ENCODE measurements at places on chromosomes 1 and 21.

DNA sequence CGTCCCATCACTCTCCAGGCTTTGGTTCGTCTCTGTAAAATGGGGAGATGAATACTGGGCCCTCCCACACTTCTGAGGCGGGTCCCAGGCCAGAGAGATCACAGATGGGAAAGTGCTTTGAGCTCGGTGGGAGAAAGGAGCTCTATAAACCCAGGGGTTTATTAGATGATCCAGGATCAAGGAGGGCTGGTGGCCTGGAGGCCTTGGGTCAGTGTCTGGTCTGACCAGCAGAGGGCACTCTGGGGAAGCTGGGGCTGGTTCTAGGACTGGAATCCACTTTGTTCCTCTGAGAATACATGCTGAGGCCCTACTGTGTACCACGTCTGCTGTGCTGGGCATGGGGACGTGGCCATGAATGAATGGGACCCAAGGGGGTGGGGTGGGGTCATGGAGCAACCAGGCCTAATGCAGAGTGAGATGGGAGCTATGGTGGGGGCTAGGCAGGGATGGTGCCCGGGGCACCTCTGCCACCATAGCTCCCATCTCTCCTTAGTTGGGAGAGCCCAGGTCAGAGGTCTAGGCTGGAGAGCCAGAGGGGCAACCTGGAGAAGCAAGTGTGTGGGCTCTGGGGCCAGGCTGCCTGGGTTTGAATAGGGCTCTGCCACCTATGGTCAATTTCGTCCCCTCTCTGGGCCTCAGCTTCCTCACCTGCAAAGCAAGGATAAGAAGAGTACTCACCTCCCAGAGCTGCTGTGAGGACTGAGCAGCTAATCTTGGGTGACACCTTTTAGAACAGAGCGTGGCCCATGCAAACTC is 9.0 kb upstream of the FAM131C start:
- DNase-seq: peak; percentile 73

GRCh38 chr1:41980827-41981653 is 62.3 kb upstream of the HIVEP3 start:
- DNase-seq: peak; percentile 7

DNA sequence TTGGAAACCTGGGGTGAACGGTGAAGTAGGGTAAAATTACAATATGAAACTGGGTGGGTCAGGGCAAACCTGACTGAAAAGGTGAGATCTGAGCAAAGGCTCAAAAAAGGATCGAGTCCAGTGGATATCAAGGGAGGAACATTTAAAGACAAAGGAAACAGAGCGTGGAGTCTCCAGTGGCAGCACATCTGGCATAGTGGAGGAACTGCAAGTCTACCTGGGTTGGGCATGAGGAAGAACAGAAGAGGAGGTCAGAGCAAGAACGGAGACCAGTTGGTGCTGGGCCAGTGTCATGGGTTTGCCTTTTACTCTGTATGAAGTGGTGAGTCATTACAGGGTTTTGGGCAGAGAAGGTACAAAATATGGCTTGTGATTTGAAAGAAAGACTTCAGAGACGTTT is 163.7 kb downstream of the NTPCR start:
- no peak for DNase-seq

GRCh38 chr1:22098752-22099151 is 44.1 kb downstream of the WNT4 start:
- no peak for DNase-seq

DNA sequence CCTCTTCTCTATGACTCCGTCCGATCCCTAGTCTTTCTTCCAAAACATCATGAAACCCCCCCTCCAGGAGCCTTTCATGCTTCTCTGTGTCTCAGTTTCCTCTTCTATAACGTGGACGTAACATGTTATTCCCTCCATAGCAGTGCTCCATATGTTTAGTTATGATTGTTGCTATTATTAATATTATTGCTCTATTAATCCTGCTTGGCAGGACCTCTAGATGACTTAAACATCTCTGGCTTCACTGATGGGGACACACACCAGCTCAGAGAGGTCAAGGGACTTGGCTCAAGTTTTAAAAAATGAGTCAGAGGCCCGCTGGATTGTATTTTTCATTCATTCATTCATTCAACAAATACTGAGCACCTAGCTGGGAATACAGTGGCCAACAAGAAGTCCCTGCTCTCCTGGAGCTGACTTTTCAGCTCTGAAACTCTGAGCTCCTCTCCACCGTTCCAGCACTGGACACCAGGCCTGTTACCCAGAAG is 404 bp upstream of the CPLANE2 start:
- DNase-seq: no peak

DNA sequence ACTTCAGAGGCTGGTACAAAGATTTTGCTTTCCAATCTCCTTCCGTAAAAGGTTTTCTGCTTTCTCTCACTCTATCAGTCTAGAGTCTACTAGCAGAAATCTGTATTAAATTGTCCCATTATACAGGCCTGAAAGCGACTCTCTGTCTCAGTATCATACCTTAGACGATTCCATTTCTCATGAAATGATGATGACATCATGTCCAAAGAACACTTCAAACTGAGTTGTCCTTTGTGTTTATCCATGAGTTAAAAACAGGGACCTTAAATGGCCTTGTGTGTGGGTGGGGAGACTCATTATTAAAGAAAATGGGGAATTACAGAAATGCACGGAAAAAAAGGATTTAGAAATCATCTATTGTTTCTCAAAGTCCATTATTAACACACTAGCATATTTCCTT is 21.0 kb upstream of the SLC44A3 start:
- no peak for DNase-seq

GRCh38 chr1:1943834-1944570 is 24.9 kb upstream of the TMEM52 start:
- DNase-seq: peak; percentile 59

- DNase-seq: no peak
Observed at GRCh38 chr1:202854787-202855186, 34.2 kb downstream of the RABIF start.

GRCh38 chr1:65991694-65992093 is 199.0 kb downstream of the PDE4B start:
- no peak for DNase-seq

DNA sequence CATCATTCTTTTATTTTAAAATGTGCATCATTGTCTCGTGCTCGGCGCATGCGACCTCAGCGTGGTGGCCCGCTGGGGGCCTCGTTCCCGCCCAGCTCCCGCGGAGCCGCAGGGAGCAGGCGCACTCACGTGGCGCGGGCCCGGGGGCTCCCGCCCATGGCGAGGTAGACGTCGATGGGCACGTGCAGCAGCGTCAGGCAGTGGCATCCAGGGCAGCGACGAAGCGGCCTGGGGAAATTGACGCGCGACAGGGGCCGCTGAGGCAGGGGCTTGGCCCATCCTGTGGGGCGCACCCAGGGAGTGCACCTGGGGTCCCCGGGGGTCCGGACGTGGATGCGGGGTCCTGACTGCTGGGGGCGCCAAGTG is 994 bp downstream of the FAM229A start:
- no peak for DNase-seq

GRCh38 chr1:44609412-44609767 is 64.9 kb downstream of the TMEM53 start:
- DNase-seq: peak; percentile 30

DNA sequence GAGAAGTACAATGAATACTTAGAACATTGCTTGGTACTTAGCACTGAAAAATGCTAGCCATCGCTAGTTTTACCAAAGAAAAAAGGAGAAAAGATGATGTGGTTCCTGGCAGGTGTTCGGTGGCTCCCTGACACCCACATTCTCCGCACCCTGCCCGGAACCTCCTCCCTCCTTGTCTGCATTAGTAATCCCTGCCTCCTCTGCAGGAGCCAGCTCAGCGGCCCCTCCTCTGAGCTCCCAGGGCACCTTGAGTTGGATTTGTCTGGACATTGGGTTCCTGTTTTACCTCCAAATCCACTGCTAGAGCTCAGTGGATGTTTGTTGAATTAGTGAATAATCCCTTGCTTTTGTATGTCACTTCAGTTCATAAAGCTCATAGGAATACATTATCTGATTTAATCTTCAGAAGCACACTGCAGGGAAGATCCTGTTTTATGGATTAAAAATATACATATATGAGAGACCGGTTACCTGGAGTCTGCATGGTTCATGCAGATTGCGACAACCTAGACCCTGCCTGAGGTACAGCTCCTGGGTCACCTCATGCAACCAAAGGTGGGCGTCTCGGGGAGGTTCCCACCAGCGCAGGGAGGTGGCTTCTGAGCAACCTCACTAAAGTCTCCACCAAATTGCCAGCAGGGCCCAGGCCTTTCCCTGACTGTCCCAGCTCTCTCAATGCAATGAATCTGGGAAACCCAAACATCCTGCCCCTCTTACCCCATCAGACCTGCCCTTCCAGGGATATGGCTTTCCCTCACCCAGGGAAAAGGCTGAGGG is 24.2 kb downstream of the PCAT6 start:
- DNase-seq: peak; percentile 34

GRCh38 chr1:208105756-208106155 is 138.4 kb downstream of the PLXNA2 start:
- no peak for DNase-seq

DNA sequence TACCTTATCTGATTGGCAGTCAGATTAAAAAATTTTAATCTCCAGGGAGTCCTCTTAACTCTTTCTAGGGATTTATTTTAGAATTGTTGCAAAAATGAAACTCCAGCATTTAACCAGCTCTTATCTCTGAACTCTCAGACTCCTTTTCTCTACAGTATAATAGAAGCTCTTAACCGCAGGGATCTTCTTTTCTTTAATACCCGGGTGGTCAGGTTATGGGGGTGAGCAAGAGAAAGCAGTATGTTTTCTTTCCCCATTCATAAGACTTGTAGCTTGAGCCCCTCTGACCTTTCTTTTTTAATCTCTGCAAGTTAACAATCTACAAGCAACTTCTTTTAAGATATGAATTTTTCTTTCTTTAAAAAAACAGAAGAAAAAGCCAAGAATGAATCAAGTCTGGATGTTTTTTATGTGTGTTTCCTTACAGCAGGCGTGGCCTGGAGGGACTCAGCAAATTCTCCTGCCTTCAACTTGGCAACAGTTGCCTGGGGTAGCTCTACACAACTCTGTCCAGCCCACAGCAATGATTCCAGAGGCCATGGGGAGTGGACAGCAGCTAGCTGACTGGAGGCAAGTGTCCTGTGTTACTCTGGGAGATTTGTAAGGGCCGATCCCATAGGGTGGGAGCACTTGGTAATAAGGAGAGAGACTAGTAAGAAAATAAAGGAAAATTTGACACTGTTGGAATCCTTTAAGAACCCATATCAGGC is 13.4 kb upstream of the OLFML3 start:
- DNase-seq: no peak

DNA sequence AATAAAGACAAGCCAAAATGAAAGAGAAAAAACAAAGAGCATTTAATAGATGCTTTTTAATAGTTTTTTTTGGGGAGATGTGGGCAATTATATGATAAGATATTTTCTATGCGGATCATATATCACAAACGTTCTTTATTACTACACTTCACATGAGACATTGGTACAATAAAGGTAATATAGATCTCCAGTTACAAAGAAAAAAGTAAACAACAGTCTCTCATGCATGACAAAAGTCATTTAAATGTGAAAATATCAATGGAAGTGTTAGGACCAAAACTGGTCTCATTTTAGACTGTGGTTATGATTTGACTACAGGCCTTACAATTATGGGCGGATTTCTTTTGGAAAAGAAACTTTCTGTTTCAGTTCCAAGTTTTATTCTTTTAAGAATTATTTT is 687.0 kb downstream of the ADGRL2 start:
- DNase-seq: no peak

DNA sequence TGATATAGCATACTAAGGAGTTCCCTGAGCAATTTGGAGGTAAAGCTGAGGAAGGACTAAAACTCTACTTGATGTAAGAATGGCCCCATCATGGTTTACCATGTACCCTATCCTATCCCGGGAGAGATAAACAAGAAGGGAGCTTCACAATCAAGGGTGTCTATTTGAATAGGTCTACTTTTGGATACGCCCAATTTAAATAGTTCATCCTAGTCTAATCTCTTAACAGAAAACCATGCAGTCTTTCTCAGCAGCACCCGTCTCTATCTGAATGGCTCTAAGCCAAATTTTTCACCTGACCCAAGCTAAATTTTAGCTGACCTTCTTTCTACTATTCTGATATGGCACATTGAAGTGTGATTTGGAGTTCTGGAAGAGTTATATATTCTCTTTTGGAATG is 122.0 kb downstream of the TNNI3K start:
- no peak for DNase-seq

- DNase-seq: no peak
Observed at GRCh38 chr1:85182700-85183099, 18.1 kb downstream of the SYDE2 start.

DNA sequence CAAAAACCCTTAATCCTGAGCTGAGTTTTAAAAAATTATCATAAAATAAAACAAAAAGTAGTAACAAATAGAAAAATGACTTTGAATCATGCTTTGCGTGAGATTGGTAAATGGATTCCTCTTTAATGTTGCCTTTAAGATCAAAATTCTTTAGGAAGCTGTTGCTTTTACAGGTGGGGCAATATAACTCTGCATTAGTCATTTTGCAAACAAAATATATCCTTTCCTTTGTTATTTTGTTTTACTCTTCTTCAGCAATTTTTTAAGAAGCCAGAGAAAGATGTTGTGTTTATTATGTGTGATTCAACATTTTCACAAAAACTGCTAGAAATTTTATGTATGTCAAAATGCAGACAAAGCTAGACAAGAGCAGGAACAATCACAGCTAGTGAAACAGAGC is 50.0 kb downstream of the MARK1 start:
- DNase-seq: no peak

DNA sequence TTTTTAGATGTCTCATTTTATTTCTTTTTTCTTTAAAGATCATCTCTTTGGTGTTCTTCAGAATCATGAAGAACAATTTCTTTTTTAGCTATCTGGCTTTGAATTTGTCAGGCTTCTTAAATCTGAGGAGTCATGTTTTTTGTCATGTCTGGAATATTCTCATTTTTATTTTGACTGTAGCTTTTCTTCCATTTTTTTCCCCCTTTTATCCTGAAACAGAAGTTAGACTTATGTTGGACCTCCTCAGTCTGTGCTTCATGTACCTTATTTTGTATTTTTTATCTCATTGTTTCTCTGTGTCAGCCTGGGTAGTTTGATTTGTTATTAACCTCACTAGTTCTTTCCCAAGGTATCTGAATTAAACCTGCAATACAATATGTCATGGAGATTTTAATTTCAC is 319.2 kb upstream of the ADGRL4 start:
- no peak for DNase-seq

DNA sequence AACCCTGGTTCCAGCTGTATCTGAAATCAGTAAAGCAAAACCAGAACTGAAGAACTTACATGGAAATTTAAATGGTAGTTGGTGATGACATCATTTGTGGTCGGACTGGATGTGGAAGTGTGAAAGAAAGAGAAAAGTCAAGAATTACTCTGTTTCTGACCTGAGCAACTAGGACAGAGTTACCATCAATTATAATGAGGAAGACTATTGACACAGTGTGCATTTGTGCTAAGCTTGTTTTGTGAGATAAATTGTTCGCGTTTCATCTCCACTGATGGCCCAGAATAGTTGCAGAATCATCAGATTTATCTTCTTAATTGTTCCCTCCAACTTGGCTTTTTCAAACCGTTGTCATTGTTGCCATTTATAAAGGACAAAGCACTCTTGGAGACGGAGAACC is 410.6 kb upstream of the DEPDC1 start:
- no peak for DNase-seq

DNA sequence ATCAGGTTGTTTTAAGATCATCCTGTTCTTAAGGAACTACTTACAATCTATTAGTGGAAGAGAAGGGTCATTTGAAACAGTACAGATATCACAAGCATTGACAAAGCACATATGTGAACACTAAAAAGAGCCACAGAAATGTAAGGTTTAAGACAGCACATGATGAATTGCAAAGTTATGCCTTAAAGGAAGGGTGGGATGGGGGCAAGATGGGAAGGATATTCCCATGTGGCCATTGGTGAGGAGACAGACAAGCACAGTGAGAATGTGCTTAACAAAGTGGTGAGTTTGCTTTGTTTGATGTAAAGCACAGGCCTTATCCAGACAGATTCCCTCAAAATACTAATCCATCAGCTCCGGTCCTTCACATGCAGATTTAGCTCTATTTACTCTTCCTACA is 151.6 kb upstream of the IVNS1ABP start:
- DNase-seq: no peak

Measured in activated T-cell treated with anti-CD3 and anti-CD28 coated beads, Interleukin-2, amount 50 U/mL, for 72 hours (primary cell).